Natural killer cell treated with Interleukin-12 subunit alpha and Interleukin-12 subunit beta and Interleukin-15 and Interleukin-18, amount 100 ng/mL, for 72 hours (primary cell): ENCODE measurements at places on chromosomes 13 and 19.

GRCh38 chr19:48578891-48579290 lies 26.9 kb downstream of the SULT2B1 start:
- DNase-seq, result no peak

- DNase-seq, result no peak
Observed at GRCh38 chr13:105918842-105919741, 616.4 kb downstream of the EFNB2 start.

GRCh38 chr19:1283207-1283916 lies 2.3 kb upstream of the EFNA2 start:
- no peak for DNase-seq

GRCh38 chr13:25186187-25186586 lies 14.1 kb upstream of the AMER2 start:
- no peak for DNase-seq

- DNase-seq, result no peak
Observed at GRCh38 chr13:72875233-72875632, 93.3 kb downstream of the PIBF1 start.

GRCh38 chr19:45069056-45069455 lies 7.2 kb downstream of the ZNF296 start:
- no peak for DNase-seq

- no peak for DNase-seq
Observed at GRCh38 chr13:102237230-102237629, 164.6 kb downstream of the FGF14 start.

GRCh38 chr13:113836768-113837559 lies 26.9 kb downstream of the GAS6 start:
- no peak for DNase-seq

DNA sequence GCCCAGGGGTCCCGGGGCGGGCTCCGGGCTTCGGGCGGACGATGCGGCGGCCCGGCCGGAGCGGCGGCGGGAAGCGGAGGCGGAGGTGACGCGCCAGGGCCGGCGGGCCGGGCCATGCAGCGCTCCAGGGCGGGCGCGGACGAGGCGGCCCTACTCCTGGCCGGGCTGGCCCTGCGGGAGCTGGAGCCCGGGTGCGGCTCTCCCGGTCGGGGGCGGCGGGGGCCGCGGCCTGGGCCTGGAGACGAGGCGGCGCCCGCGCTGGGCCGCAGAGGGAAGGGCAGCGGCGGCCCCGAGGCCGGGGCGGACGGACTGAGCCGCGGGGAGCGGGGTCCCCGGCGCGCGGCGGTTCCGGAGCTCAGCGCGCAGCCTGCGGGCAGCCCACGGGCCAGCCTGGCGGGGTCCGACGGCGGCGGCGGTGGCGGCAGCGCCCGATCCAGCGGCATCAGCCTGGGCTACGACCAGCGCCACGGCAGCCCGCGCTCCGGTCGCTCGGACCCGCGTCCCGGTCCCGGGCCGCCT lies 362 bp downstream of the WTIP start:
- no peak for DNase-seq

DNA sequence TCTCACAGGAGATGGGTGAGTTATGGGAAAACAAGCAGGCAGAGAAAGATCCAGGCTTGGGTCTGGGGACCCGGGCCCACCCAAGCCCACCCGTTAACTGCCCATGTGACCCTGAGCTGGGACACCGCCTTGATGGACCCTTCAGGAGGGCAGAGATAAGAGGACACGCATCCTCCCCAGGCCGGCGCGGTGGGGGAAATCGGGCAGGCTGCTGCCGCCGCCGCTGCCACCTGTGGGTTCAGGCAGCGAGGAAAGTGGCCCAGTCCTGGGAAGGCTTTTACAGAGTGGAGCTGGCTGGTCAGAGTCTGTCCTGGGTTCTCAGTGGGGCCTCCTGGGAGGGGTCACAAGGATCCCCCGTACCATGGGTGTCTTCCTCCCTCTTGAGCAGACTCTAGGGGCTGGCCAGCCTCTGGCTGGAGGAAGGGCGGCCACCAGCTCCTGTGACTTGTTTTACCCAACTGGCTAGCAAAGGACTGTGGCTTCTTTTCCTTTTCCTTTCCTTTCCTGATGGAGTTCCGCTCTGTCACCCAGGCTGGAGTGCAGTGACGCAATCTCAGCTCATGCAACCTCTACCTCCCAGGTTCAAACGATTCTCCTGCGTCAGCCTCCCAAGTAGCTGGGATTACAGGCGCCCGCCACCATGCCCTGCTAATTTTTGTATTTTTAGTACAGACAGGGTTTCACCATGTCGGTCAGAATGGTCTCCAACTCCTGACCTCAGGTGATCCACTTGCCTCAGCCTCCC lies 155.4 kb downstream of the KDM4B start:
- no peak for DNase-seq

DNA sequence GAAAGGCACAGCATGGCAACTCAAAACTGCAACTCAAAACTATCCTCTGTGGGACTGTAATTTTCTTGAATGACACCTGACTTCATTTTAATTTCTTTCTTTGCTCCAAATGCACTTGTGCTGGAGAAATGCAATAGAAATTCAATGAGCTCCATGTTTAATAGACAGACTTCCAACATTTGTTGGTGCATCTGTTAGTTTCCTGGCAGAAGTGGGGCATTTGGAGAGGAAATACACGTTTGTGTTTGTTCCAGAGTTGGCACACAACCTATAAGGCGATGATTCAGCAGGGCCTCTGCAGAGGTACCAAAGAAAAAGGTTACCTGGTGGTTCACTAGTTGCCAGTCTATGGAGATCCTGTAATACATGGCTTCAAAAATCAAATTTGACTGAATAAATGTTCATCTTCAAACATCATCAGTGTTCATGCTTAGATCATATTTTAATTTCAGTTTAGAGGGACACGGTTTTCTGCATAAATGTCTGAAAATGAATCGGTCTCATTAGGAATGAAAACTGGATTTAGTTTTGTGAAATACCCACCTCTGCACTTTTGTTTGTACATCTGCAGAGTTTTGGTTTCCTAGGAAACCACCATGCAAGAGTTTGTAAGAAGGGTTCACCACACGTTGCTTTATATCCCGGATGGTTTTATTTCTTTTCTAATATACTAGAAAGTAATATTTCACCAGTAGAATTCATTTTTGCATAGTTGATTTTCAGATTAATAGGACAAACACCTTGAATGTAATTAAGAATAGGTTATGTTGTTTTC lies 21.8 kb upstream of the OBI1 start:
- DNase-seq, result no peak

- no peak for DNase-seq
Observed at GRCh38 chr19:38545596-38545995, 72.2 kb downstream of the MAP4K1 start.

GRCh38 chr19:15170345-15170744 lies 30.4 kb downstream of the NOTCH3 start:
- DNase-seq, result no peak

- no peak for DNase-seq
Observed at GRCh38 chr19:46834984-46835383, 15.7 kb downstream of the AP2S1 start.

- DNase-seq, result no peak
Observed at GRCh38 chr19:51600940-51601580, 29.1 kb downstream of the SIGLEC5 start.

DNA sequence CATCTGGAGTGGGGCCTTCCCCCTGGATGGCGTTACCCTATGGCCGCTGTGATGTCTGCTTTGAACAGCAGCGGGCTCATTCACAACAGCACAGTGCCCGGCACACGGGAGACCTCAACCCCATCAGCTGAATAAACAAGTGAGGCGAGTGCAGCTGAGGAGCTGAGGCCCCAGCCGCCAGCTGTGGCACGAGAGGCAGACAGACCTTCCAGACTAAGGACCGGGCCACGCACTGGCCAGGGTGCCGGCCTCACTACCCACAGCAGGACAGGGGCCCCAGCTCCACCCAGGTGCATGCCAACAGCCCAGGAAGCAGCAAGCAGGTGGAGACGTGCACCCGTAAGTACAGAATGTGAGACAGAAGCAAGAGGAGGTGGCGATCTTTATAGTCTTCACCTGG lies 39.6 kb downstream of the STK24 start:
- DNase-seq, result no peak

GRCh38 chr19:42653841-42654240 lies 59.1 kb upstream of the CEACAM8 start:
- no peak for DNase-seq

DNA sequence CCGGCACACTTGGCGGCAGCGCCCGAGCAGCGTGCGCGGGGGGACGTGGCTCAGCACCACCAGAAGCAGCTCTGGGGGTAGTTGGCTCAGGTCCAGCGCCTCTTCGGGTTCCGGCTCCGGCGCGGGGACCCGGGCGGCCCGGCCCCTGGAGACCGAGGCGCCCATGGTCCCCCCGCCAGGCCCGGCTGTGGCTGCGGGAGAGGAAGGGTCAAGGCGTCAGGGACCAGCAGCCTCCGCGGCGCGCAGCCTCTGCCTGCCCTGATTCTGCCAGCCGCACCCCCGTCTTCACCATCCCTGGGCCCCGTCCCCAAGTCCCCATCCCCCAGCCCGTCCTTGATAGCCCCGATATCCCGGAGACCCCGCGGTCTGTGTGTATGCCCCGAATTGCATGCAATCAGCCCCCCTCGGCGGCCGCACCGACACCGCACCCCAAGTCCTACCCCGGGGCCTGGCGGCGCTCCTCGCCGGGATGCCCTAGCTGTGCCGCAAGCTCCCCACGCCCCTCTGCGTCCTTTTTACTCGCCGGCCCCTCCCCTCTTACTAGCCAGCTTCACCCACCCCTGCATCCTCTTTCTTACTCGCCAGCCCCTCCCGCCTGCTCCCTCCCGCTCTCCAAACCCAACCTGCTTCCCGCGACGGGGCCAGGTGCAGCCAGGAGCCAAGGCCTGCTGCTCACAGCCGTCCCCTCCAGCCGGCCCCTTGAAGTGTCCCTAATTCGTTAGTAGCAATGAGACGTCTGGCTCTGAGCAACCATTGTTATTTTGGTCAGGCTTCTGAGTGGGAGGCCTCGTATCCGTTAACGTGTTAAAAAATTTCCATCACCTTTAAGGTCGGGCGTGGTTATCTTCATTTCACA lies at the start of gene FBXO27:
Gene FBXO27, minus strand, starts transcription at position 487 of the 856 bp plus-strand sequence. Its CDS starts 322 bp downstream, at position 165.
- DNase-seq, result peak; percentile 10

DNA sequence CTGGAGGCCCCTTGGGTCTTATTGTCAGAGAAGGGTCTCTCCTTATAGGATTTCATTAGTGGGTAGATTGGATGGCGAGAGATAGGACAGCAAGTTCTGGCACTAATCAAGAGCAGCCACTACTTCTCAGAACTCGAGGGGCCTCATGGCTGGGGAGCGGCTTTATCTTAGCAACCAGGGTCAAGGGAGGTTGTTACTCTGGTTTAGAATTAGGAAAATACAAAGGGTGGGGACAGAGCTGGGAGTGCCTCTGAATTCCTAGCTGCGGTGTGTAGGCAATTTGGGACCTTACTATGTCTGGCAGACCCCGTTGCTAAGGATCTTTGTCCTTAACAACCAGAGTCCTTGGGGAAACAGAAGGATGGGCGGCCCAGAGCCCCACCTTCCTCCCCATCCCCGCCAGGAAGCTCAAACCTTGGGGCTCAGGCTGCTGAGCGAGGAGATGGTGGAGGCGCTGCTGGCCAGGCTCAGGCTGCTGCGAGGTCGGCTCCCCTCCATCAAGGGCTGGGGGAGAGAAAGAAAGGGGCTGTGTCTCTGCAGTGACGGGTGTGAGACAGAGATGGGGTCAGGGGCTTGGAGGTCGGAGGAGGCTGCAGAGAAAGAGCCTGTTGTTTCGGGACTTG lies 1.2 kb downstream of the PLEKHA4 start:
- no peak for DNase-seq

DNA sequence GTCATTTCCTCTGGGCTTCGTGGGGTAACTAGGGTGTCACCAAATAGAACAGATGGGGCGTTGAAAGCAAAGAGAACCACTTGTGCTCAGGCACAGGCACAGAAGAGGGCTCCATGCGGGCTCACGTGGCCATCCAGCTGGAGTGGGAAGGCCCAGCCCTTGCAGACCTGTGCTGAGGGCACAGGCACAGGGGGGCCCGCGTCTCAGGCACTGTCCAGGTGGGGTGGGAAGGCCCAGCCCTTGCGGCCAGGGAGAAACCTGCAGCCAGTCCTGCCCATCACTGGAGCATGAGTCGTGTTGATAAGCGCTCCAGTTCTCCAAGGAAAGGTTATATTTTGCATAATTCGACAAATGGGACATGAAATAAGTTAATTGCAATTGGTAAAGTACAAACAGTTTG lies 57.5 kb downstream of the SLC7A9 start:
- no peak for DNase-seq

DNA sequence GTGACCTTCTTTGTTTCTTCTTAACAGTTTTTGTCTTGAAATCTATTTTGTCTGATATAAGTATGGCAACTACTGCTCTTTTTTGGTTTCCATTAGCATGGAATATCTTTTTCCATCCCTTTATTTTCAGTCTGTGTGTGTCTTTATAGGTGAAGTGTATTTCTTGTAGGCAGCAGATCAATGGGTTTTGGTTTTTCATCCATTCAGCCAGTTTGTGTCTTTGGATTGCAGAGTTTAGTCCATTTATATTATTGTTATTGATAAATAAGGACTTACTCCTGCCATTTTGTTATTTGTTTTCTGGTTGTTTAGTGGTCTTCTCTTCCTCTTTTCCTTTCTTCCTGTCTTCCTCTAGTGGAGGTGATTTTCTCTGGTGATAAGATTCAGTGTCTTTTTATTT lies 54.4 kb downstream of the ZNF136 start:
- no peak for DNase-seq

GRCh38 chr13:40101708-40102359 lies 446.4 kb downstream of the COG6 start:
- DNase-seq, result no peak

DNA sequence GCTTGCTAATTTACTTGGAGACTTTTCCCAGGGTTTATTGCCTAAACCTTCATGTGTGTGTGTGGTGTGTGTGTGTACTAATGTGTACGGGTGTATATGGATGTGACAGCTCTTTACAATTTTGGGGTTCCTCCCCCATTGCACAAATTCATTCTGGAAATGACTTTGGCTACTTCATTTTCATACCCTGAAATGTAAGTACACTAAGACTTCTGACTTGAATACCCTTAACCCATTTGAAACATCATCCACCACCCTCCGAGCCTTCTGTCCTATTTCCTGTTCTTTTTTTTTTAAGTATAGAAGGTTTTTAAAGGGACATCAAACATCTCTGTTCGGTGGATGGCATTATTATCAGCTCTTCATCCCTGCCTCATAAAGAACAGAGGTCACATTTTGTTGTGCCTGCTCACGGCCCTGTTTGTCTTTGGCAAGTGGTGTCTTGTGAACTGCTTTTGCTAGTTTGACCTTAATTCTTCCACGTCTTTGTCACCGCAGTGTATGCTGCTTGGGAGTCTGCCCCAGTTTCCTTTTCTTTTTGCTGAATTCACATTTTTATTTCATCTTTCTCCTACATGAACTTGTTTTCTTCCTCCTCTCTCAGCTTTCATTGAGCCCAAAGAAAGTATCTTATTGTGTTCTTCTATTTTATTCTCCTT lies 228.3 kb downstream of the FOXO1 start:
- DNase-seq, result no peak
